Stimulated activated CD8-positive, alpha-beta memory T cell treated with anti-CD3 and anti-CD28 coated beads, Interleukin-4, amount 100 ng/mL, for 4 hours (primary cell): ENCODE measurements at places on chromosomes 3 and 15.

- DNase-seq, result no peak
Observed at GRCh38 chr3:127847236-127847720, 25.0 kb upstream of the MGLL start.

- no peak for DNase-seq
Observed at GRCh38 chr3:64270866-64271260, 45.6 kb upstream of the PRICKLE2 start.

DNA sequence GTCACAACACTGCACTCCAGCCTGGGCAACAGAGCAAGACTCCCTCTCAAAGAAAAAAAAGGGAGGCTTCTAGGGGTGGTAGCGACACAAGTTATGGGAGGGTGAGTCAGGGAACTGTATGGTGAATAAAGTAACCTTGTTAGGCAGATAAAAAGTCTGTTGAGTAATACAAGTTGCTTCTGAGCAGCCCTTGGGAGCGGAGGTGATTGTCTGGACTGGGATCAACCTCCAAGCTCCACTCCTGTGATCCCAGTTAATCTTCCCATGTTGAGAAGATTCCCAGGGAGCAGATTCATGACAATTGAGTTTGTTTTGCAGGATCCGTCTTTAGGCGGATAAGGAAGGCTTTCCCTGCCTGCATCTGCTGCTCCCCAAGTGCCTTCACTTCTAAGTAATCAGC lies 335.9 kb downstream of the THSD4 start:
- DNase-seq, result no peak

DNA sequence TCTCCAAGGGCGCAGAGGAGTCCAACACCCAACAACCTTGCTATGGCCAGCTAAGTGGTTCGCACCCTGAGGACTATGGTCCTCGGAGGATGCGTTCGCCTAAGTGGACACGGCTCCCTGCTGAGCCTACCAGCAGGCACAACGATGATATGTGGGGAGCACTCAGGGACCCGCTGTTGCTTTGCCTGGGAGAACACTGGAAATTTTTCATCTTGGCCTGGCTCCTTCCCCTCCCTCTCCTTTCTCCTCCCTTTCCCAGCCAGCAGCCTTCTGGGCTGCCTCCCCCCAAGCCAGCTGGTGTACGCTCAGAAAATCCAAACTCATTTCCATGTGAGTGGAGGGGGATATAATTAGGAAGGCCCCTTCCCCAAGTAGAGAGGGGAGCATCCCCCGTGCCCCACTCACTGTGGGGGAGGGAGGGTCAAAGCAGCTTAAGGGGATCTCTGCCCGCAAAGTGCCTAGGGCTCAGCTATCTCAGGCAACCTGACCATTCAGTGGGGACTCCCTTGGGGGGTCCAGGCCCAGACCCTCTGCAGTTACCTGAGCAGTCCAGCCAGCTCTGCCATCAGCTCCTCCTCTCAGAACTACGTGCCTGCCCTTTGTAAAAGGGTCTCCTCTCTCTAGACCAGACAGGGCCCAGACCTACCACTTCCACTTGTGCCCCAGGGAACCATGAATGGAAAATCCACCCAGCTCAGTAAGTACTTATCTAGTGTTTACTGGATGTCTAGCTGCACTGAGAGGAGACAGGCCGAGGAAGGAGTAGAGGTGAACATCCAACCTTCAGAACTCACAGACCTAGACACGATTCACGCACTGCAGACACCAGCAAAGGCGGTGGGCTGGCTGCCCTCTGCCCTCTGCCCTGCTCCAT lies 742 bp upstream of the SEMA7A start:
- DNase-seq, result no peak

DNA sequence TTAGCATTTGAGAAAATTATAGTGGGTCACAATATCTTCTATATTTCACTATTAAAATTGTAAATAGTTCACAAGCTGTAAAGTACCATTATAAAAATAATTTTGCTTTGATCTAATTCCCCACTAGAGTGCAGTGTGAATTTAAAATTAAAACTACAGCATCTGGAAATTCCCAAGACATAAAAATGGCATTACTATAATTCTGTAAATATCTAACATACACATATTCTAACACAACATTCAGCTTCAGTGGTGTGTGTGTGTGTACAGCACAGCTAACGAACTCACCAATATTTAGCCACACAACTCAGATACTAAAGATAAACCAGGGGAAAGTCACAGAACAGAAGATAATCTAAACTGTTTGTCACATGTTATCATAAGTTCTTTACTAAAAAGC lies 424.9 kb upstream of the ZNF385D start:
- DNase-seq, result no peak

GRCh38 chr3:152346740-152347139 lies 78.0 kb downstream of the MBNL1 start:
- DNase-seq, result no peak

- DNase-seq, result no peak
Observed at GRCh38 chr15:58856086-58856485, 77.4 kb downstream of the SLTM start.

DNA sequence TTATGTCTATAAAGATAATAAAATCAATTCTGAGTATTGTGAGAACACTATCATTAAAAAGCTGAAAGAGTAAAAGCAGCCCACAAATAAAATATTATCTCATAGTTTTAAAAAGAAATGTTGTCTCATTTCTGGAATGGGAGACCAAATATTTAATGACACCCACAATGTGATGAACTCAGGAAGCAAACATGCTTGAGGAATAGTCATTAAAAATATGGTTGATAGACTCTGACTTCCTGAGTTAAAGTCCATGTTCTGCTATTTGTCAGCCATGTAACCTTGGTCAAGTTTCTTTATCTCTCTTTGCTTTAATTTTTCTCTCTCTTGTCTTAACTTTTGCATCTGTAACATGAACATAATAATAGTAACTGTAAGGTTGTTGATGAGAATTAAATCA lies 35.5 kb upstream of the CHMP2B start:
- no peak for DNase-seq

DNA sequence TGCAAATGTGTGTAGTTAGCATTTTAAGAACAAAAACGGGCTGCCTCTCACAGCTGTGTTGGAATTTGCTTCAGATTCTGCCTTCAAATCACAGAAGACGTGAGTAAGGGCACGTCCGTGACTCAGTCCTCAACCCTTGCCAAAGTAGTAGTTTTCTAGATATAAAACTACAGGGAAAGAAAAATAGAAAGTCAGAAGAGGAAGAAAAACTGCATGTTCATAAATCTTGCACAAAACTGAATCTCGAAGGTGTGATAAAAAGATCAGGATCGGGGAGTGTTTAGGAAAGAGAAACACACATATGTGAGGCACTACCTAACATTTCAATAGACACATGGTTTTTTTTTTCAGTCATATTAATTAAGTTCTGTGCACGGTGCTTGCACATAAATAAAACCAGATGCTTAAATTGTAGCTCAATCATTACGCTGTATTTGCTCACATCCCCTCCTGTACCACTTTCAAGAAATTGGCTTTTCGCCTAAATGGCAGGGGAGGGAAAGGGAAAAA lies 71.7 kb downstream of the P3H2 start:
- no peak for DNase-seq

GRCh38 chr3:171028025-171028778 lies 1.7 kb upstream of the SLC2A2 start:
- no peak for DNase-seq
